ENCODE measurements at places on chromosomes 3 and 15. TPM values are rescaled to one million over a fixed set of nuclear protein-coding genes. Genes with fewer than 3 reads are reported as not detected.

DNA sequence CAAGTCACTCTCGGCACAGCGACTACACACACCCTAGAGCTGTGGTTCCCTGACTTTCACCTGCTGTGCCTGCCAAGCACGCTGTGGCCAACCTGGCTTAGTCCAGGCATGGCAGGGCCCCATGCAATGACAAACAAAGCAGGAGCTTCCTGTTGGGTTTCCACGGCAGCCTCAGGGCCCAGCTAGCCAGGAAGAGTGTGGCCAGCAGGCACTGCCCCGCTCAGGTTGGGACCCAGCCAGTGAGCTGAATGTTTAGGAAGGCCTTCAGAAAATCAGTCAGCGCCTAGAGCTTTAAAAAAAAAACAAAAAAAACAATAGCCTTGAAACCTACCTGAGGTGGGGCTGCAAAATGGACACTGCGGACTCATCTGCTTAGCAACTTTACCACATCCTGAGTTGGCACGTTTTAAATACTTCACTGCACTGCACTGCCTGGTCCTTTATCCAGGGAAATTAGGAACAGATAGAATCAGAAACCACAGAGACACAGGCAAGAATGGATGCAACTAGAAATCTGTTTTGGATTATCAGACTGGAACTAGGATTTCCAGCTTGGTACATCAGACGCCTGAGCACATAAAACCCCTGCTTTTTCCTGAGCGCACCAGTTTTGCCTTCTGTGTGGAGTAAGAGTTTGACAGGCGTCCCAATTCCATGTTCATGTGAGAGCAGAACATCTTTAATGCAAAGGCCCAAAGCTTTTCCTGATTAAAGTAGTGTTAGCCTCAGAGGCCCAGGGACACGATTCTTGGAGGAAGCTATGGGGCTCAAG lies 36.2 kb upstream of the LDHAL6B start:
- no peak overlapping the region for H3K4me3 ChIP-seq
- H3K36me3 ChIP-seq = peaks cover 6% of the 10 kb centered on the region
- DNase-seq = no peak
- H3K4me1 ChIP-seq = no peaks in the 10 kb centered on the region
- no peaks in the 10 kb centered on the region for H3K27me3 ChIP-seq
- no peak overlapping the region for H3K27ac ChIP-seq

DNA sequence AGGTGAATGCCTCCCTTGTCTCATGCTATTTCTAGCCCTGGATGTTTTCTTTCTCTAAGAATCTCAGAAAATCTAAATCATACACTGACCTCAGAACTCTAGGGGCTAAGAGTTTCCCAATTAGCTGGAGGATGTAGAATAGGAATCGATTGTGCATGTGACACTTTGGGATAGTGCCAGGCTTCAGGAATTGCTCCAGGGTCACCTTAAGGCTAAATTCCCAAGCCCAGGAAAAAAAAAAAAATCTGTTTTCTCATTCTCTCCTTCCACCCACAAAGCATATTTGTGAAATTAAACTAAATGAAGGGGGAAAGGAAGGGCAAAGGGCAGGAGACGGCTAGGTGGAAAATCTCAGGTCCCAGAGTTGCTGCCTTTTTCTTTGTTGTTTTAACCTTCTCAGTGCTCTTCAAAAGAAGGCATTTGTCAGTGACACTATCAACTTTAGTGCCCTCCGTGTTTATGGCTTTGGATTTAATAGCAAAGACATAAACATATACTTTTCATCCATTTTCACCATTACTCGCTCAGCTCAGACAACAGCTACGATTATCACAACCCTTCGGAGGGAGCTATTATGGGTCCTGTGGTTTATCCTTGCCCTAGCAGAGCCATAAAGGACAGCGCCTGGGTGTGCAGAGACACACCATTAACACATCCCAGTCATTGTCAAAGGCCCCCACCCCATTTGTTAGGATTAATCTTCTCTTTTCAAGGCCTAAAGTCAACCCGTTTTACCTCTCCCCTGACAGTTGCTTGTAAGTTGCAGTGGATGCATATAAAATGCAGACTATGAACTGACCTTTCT lies 271.7 kb downstream of the PDZRN3 start:
- H3K4me3 ChIP-seq = no peak overlapping the region
- H3K27ac ChIP-seq = no peak overlapping the region
- no peaks in the 10 kb centered on the region for H3K27me3 ChIP-seq
- H3K36me3 ChIP-seq = no peaks in the 10 kb centered on the region

GRCh38 chr15:69275074-69275670 lies 23.5 kb upstream of the PAQR5 start:
- H3K27me3 ChIP-seq = no peaks in the 10 kb centered on the region
- no peaks in the 10 kb centered on the region for H3K4me1 ChIP-seq
- H3K36me3 ChIP-seq = no peaks in the 10 kb centered on the region
- no peak overlapping the region for H3K27ac ChIP-seq
- no peak for DNase-seq

- H3K27me3 ChIP-seq = no peaks in the 10 kb centered on the region
- H3K4me1 ChIP-seq = no peaks in the 10 kb centered on the region
- H3K36me3 ChIP-seq = peaks cover 16% of the 10 kb centered on the region
- DNase-seq = no peak
- H3K27ac ChIP-seq = no peak overlapping the region
These were observed 55.7 kb downstream of the PCCB start for GRCh38 chr3:136305879-136306278.

The CELF6 gene
- 0.92 TPM for total RNA-seq

The ZPLD1 gene
- 0.08 TPM for total RNA-seq

The TTC14 gene
- total RNA-seq = 34.5 TPM

DNA sequence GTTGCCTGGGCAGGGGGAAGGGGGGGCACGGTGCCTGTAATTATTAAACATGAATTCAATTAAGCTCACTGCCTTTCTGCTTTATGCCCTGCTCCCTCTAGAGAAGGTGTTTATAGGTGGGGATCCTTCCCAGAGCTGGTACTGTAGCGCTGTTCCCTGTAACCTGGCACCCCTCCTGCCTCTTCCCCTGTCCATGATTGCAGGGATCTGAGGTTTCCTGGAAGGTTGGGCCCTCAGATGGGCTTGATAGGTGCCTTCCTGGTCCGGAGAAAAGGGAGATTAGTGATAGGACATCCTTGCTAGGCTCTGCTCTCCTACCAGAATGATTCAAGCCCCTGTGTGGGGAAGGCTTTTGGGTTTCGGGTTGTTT lies 2.1 kb upstream of the FAM131A start:
- no peaks in the 10 kb centered on the region for H3K27me3 ChIP-seq
- peaks cover 42% of the 10 kb centered on the region for H3K36me3 ChIP-seq

DNA sequence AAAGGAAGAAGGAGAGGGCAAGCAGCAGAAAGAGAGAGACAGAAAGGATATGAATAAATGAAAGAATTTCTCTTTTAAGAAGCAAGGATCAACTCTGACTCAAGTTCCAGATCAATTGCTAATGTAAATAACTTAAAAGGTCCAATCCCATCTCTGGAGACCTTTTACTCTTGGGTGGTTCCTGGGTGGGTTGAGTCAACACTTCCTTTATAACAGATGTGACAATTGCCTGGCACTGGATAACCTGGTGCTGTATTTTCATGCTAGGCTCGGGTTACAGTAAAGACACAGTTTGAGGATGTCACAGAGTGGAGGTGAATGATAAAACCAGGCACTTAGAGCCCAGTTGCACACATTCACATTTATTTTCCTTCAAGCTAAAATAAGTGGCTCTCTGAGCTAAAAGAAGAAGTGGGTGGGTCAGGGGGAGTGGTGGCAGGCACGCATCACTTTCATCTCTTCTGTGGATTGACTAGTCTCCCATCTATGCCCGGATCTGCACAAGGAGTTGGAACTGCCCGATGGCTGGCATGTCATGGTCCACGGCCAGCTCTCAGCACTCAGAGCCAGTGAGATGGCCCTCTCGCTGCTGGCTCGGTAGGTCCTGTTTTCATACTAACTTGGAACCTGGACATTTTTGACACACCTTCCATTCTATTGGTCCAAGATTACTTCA lies 465.8 kb downstream of the FOXP1 start:
- no peak overlapping the region for H3K27ac ChIP-seq
- peaks cover 7% of the 10 kb centered on the region for H3K4me1 ChIP-seq
- no peak overlapping the region for H3K4me3 ChIP-seq
- H3K27me3 ChIP-seq = no peaks in the 10 kb centered on the region
- H3K36me3 ChIP-seq = no peaks in the 10 kb centered on the region
- DNase-seq = no peak

DNA sequence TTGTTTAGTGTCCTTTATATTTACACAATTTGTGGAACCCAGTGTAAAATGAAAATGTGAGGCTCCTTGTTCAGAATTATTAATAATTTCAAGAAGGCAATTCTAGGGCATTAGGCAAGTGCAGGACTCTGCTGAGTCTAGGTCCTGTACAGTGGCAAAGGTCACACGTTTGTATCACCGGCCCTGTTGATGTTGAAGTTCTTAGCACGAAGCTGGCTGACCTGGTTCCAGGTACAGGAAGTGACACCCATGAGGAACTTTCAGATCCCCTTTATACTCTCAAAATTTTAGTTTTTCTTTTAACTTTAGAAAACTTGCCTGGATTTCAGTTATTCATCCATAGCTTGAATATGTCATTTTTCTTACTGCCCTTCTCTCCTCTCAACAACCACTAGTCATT lies 349.4 kb downstream of the CNTN6 start:
- no peaks in the 10 kb centered on the region for H3K36me3 ChIP-seq
- H3K4me3 ChIP-seq = no peak overlapping the region
- no peak overlapping the region for H3K27ac ChIP-seq
- DNase-seq = no peak
- H3K27me3 ChIP-seq = no peaks in the 10 kb centered on the region

The NPAP1 gene
- total RNA-seq = 0.08 TPM

All from liver (tissue), 10 donors.